NCI-H2081 (cell line): ENCODE measurements at places on chromosomes 3 and 15.

GRCh38 chr3:126442856-126443242, 32.8 kb downstream of the ZXDC start:
- DNase-seq = no peak

DNA sequence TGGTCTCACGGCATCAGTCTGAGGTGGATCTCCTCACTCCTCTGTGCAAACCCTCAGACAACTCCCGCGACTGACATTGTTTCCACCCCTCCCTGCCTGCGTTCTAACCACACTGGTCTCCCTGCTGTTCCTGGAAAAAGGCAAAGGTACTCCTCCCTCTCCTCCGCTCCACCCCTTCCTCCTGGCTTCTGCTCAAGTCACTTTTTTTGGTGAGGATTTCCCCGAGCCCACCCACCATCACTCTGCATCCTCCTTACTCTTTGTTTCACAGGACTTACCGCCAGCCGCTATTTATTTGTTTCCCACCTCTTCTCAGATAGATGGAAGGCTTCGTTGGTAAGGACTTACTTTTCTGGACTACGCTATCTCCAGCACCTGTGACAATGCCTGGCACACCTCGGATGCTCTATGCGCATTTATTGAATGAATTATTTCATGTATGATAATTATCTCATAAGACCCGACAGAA, 25.6 kb downstream of the PRR23E start:
- DNase-seq = no peak

DNA sequence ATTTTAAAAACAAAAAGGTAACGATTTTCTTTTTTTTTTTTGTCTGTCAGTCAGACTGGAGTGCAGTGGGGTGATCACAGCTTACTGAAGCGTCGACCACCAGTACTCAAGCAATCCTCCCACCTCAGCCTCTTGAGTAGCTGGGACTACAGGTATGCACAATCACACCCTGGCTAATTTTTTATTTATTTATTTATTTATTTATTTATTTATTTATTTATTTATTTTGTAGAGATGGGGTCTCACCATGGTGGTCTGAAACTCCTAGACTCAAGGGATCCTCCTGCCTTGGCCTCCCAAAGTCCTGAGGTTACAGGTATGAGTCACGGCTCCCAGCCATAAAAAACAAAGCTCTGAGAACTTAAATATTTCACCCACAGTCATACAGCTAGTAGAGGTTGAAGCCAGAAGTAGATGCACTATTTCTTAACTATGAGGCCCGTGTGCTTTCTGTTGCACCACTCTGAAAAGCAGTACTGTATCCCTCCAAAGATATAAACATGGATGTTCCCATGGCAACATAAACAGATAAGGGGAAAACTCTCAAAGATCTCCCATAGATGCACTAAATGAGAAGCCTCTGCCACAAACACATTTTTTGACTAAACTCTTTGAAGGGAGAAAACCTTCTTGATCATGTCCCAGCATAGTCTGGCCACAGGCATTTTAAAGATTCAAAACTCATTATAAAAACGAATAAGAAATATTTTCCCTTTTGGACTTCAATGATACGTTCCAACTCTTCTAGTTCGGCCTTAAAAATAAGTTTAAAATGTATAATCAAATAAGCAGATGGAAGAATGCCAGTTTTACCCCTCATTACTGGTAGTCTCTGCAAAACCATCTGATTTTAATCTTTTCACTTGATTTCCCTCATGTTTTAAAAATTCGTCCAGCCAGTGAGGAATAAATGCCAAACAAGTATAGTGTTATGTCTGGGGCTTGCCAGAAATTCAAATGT, 162.3 kb upstream of the ARHGEF26 start:
- no peak for DNase-seq

DNA sequence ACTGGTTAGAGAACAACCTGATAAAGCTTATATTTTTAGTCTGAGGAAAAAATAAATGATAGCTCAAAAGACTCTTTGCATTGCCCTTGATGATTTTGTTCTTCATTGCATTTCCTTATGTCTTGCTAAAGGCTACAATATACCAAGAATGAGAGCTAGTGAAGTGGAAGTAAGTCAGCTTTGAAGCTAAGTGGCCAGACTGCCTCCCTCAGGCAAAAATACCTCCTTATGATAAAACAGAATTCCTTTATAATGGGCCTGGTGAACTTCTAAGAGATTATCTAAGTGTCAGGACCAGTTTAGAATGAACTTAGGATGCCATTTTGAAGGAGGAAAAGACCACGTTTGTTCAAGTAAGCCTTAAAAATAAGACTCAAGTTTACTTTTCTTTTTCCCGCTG, 678.4 kb downstream of the ROBO2 start:
- no peak for DNase-seq

DNA sequence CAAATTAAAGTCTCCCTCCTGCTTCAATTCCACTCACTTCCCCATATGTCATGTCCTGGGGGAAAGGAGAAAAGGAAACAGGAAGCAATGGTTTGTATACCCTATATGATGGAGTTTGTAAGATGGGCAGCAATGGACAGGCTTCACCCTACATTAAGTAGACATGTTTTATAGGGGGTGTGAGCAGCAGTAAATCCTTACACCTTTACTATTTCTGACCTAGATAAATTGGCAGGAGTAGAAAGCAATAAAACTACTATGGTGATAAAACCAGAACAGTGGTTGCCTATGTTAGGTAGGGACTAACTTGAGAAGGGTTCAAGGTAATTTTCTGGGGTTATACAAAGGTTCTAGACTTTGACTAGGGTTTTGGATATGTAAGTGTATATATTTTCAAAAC, 301.7 kb downstream of the GBE1 start:
- DNase-seq = no peak

GRCh38 chr3:70861855-70862254, 549.4 kb upstream of the MDFIC2 start:
- no peak for DNase-seq

DNA sequence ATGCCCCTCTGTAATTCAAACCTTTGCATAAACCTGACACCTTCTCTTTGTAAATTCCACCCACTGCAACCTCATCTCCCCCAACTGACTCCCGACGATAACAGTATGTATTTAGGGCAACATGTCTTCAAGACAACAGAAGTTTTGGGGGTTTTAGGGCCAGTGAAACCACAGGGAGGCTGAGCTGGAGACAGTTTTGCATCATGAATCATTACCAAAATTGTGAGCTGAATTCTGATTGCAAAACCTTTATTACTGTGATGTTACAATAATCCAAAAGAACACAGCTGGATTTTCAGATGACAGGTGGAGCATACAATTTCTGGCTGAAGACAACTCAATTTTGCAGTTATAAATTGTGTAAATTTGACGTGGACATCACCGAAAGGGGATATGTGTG, 281.3 kb upstream of the TTC14 start:
- DNase-seq = no peak

- DNase-seq = no peak
Measured at GRCh38 chr3:170772175-170772574, 97.8 kb downstream of the RPL22L1 start.

DNA sequence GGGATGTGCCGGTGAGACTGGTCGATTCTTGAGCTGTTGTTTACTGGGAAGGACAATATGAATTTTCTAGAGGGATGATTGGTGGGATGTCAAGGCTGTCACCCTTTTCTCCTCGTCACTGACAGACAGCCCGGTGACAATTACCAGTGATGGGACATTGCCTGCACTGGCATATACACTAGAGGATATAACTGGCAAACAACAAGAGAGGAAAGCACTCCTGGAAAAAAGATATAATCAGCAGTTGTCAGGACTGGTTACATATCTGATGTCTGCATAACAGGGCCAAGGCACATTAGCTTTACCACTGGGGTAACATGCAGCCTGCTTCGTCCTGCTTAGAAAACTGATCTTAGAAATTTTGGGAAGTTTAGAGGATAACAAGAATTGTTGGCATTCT, 131.1 kb downstream of the ROBO2 start:
- no peak for DNase-seq

- no peak for DNase-seq
Measured at GRCh38 chr3:167372138-167372537, 8.0 kb downstream of the ZBBX start.

GRCh38 chr3:182143903-182144302, 432.2 kb downstream of the SOX2 start:
- DNase-seq = no peak

DNA sequence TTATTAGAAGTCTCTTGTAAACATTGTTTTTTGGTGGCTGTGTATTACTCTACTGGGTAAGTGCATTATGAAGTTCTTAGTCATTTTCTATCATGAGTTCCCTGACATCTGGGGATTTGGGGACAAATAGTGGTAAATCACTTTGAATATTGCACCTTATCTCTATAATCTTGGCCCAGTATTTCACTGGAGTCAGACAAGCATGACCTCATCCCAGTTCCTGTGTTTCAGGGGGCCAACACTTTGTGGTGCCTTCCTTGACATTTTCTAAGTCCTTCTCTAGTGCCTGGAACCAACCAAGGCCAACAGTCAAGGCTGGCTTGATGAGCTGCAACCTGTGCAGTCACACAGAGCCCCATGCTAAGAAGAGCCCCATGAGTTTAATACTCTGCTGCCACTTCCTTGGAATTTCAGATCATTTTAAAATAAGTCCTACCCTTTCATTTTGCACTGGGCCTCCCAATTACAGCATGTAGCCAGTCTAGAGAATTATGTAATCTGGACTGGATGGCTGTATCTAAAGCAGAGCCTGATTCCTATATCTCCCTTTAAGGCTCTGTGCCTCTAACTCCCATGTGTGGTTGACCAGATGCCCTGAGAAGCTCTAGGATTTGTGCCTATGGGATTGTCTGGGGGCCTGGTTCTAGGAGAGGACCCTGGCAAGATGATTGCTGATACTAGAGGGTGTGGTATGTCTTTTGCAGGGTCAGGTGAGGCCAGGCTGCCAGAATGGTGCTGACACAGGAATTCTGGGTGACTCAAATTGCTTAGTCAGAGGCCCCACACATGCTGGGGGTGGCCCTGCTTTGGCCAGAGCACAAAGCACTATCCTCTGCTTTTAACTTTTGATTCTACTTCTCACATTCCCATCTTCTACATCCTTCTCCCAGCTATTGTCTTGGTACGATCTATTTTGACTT, 319.6 kb upstream of the TBC1D5 start:
- DNase-seq = no peak

DNA sequence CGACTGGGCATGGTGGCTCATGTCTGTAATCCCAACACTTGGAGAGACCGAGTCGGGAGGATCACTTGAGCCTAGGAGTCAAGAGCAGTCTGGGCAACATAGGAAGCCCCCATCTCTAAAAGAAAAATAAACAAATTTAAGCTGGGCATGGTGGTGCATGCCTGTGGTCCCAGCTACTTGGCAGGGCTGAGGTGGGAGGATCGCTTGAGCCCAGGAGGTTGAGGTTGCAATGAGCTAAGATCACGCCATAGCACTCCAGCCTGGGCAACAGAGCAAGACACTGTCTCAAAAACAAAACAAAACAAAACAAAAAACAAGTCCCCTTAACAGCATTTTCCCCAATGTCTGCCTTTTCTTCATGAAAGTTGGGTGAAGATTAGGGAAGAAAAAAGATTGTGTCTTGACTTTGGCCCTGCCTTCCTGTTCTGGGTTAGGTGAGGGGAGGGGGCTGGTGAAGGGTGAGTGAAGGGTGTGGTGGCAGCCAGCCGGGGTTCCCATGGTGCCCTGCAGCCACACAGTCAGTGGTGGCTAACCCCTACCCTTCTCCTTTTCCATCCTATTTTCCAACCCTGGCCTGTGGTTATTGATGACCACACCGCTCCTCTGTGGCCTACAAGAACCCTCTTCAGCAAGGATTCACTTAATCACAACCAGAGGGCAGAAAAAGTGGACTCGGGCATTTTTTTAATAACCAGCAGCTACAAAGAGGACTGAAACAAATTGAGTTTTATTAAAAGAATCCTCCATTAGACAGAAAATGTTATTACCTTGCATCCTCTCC, 28.4 kb upstream of the SMAD3 start:
- no peak for DNase-seq

DNA sequence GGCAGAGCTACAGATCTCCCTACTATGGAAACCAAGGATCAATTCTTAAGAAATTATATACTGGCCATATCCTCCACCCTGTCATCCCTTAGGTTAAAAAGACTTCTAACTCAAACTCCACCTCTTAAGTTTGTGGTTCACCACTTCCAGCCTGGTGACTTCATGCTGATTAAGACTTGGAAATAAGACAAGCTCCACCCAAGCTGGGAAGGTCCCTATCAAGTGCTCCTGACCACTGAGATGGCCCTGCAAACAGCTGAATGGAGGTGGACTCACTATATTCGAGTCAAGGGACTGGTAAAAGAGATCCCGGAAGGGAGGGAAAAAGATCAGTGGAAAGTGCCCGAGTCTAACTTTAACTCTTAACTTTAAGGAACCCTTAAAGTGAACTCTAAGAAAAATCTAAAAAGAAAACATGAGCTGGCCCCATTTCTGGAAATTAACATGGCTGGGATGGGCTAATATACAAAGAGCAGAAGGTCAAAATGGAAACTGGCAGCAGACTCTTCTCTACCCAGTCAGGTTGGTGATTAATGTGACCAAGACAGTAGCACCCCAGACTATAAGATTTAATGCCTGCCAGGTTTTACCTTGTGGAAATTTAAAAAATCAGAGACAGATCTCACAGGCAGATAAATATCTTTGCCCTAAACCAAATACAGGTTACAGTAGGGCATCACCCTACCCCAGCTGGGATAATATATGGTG, 43.9 kb downstream of the PPCDC start:
- no peak for DNase-seq

DNA sequence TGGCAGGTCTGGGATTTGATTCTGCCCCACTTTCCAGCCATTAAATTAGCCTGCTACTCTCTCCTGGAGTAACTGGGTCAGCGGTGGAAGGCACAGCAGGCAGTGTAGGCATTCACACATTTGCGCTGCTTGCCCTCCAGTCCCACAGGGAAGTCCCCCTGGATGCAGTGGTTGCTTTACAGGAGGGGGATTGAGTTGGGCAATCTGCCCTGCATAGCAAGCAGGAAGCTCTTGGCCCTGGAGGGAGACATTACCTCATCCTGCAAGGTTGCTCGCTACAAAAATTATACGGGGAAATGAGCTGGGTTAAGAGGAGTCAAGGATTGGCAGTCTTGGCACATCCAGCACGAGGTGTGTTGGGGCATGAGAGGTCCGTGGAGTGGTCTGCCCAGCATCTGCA, 14.8 kb downstream of the MCM2 start:
- DNase-seq = no peak

- peak; percentile 24 for DNase-seq
Measured at GRCh38 chr3:59609657-59610348, 560.0 kb upstream of the CFAP20DC start.

DNA sequence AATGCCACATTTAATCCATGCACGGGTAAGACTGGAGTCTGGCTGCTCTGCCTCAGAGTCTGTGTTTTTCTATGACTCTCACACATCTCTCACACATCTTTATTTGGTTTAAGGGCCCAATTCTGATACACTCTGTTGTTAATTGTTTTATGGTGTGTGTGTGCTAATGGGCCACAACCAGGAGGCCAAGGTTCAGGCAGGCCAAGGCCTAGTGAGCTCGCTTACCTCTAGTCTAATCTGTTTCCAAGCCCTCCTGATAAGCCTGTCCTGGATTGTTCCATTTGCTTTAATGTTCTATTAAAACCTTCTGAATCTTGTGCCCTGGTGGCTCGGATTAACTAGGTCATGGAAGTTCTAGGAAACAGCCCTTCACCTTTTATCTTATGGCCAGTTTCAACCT, 445.4 kb upstream of the DPH6 start:
- no peak for DNase-seq

GRCh38 chr3:195068084-195069080, 202.6 kb downstream of the XXYLT1 start:
- no peak for DNase-seq

GRCh38 chr15:40793216-40793989, 13.5 kb upstream of the ZFYVE19 start:
- DNase-seq = no peak

GRCh38 chr15:41873711-41874110, 20.1 kb downstream of the SPTBN5 start:
- peak; percentile 36 for DNase-seq

- no peak for DNase-seq
Measured at GRCh38 chr3:183878071-183878470, 6.6 kb downstream of the PARL start.
